ENCODE measurements at places on chromosomes 16 and 17.

- no peak for DNase-seq
These were observed 248.9 kb downstream of the SLC39A11 start for GRCh38 chr17:72843591-72843990.

- no peak for DNase-seq
These were observed 60.6 kb upstream of the TMEM97 start for GRCh38 chr17:28258347-28258887.

DNA sequence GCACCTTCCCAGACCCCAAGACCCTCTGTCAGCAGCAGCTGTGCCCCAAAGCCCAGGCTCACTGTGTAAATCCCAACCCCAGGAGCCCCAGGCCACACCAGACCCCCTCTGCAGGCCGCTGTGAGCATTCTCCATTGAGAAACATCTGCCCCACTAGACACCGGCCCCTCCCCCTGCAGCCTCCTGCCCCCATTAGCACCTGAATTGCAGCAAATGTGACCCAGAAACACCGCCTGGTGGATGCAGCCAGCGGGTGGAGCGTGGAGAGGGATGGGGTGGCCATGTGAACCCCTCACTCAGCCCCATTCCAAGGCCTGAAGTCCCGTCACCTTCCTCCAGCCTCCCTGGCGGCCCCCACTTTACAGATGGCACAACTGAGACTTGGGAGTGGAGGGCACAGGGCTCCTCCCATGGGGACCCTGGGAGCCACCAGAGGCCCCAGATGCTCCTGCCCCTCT lies 2.2 kb downstream of the UBALD1 start:
- DNase-seq: no peak

DNA sequence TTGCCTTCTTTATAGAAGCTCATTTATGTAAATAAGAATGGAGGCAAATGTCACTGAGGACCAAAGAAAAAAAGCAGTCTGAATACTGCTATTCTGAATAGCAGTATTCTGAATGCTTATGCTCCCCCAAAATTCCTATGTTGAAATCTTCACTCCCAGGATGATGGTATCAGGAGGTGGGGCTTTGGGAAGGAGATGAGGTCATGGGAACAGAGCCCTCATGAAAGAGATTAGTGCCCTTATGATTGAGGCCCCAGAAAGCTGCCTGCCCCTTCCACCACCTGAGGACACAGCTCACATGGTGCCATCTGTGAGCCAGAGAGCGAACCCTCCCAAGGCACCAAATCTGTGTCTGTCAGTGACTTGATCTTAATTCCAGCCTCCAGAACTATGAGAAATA lies 28.8 kb downstream of the HEATR6 start:
- no peak for DNase-seq
